ENCODE measurements at places on chromosomes 12 and 14.

DNA sequence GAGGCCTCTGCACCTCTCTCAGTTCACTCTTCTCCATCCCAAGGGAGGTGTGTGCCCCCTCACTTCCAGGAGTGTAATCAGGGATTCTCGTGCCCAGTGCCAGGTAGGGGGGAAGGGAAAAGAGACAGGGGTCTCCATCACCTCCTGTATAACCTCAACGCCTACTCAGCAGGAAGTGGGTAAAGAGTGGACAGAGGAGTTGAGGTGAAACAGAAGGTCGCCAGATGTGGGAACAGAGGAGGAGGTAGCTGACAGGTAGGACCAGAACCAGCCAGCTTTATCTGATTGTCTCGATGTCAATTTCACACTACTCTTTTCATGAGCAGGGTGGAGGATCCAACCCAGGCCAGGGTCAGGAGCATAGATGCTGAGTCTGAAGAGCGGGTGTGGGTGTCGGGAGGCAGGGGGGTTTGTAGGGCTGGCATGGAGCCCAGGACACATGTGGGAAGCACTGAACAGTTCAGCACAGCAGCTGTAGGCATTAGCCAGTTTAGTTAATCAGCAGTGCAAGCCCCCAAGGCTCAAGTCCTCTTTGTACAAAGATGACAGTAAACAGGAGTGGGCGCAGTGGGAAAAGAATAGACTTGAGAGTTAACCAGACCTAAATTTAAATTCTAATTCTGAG is 213.5 kb downstream of the PELI2 start:
- DNase-seq: no peak

DNA sequence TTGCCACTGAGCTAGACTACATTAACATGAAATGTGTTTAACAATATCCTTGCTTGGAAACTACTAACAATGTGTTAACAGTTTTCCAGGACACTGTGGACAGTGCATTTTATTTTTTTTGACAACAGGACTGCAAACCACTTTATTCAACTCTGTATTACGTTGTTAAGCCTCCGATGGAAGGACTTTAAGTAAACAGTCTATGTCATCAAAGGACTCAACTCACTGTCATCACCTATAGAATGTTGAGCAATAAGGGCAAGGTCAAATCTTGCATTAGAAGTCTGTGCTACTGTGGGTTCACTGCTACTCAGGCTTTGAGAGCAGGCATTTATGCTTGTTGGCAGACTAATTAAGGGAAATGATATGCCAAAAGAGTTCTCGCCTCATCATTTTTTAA is 483.7 kb downstream of the FLRT2 start:
- DNase-seq: no peak

GRCh38 chr14:75518625-75519024 is 3.6 kb upstream of the BATF start:
- DNase-seq: no peak

DNA sequence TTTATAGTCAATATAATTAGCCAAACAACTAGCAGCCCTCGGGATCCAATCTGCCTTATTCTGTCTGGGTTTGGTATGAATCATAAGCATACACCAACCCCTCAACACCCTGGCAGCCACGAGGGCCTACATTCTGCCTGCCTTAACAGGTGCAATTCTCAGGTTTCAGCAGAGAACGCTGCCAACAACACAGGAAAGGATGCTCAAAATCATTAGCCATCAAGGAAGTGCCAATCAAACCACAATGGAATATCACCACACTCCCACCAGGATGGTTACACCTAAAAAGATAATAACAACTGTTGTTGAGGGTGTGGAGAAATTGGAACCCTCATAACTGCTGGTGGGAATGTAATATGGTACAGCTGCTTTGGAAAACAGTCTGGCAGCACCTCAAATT is 122.8 kb downstream of the TTC7B start:
- DNase-seq: no peak

GRCh38 chr14:59688224-59689170 is 111.9 kb upstream of the CCDC175 start:
- DNase-seq: no peak

- no peak for DNase-seq
Observed at GRCh38 chr14:53879747-53880146, 76.9 kb downstream of the BMP4 start.

DNA sequence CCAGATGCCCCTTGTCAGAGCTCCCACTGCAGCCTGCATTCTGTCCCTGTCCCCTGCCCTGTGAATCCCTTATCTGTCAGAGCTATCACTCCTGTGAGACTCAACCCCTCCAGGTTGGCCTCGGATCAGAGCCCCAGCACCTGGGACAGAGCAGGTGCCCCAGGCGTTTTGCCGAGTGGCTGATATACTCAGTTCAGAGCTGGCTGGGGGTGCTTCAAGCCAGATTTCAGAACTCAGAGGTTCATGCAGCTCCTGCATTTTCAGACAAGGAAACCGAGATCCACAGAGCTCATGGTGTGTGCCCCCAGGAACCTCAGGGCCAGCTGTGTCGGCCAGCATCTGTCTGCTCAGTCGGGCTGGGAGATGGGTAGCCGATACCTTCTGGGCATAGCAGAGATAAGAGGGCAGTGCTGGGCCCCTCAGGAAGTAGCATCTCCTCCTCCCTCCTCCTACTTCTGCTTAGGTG is 228.0 kb upstream of the RTL1 start:
- no peak for DNase-seq

DNA sequence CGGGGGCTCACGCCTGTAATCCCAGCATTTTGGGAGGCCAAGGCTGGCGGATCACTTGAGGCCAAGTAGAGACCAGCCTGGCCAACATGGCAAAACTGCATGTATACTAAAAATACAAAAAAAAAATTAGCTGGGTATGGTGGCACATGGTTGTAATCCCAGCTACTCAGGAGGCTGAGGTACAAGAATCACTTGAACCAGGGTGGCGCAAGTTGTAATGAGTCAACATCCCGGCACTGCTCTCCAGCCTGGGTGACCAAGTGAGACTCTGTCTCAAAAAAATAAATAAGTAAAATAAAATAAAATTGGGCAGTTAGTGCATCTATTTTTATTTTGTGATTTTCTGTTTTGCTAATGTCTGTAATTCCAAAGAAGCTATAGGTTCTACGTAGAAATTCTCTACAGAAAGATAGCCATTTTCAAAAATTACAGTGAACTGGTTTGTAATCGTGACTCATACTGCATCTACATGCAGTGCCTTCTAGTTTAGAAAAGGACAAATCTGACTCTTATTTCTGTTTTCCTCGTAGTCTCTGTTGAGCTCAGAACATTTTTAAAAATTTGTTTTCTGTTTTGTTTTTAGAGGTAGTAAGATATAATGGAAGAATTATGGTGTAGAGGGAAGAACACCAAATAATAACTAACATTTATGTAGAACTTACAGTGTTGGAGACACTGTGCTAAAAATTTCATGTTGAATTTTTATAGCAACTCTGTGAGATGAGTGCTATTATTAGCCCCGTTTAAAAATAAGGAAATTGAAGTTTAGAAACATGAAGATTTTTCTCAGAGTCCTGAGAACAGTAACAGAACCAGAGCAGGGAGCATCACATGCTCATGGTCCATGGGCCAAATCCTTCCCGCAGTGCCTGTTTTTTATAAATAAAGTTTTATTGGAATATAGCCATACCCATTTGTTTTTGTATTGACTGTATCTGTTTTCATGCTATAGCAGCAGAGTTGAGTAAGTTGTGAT is 201.2 kb downstream of the SYNE2 start:
- no peak for DNase-seq

DNA sequence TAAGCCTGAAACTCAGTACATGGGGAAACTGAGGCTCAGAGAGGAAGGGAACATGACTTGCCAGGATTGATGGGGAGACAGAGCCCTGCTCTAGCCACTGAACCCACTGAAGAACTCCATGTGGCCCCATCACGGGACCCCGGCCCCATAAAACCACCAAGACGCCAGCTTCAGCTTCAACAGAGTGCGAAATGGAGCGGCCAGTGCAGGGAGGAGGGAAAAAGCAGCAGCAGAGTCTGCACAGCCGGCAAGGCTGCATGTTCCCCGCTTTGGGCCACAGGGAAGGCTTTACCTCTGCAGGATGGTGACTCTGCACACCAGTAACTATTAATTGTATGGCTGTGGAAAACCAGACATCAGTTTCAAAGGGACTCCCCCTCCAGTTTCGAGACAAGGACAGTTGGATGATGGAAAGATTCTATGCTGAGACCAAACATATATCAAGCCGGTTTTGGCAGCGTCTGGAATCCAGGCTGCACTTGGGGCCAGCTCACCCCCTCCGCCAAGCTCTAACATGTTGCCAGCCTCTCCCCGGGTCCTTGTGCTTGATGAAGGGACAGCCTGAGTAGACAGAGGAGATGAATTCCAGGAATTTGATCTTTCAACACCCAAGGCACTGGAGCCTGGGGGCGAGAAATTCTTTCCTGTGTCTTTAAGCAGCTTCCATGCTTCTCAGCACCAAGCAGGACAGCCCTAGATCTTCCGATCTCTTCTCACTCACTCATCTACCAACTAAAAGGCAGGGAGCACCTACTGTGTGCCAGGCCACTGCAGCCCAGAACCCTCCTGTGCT is 55.7 kb upstream of the BCL11B start:
- no peak for DNase-seq

- DNase-seq: no peak
Observed at GRCh38 chr12:89950421-89950820, 241.8 kb upstream of the ATP2B1 start.

- DNase-seq: no peak
Observed at GRCh38 chr12:33111850-33112249, 215.3 kb upstream of the PKP2 start.
